ENCODE measurements at places on chromosomes 11 and 22.

- DNase-seq: no peak
Measured at GRCh38 chr22:44117746-44118145, 63.0 kb upstream of the PARVG start.

GRCh38 chr11:76568139-76568538 lies 102.4 kb downstream of the LRRC32 start:
- DNase-seq: no peak

DNA sequence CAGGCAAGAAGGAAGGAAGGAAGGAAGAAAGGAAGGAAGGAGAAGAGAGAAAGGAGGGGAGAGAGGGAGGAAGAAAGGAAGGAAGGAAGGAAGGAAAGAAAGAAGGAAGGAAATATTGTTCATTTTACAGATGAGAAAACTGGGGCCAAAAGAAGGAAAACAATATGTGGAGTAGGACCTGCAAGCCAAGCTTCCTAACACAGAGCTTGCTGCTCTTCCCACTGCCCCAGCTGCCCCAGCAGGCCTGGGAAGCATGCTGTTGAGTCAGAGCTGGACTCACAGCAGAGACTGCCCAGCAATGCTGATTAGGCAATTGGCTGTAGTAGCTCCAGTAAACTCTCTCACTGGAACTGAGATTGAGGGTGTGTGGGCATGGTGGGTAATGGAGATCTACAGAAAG lies 42.6 kb upstream of the SMCO4 start:
- peak; percentile 66 for DNase-seq

DNA sequence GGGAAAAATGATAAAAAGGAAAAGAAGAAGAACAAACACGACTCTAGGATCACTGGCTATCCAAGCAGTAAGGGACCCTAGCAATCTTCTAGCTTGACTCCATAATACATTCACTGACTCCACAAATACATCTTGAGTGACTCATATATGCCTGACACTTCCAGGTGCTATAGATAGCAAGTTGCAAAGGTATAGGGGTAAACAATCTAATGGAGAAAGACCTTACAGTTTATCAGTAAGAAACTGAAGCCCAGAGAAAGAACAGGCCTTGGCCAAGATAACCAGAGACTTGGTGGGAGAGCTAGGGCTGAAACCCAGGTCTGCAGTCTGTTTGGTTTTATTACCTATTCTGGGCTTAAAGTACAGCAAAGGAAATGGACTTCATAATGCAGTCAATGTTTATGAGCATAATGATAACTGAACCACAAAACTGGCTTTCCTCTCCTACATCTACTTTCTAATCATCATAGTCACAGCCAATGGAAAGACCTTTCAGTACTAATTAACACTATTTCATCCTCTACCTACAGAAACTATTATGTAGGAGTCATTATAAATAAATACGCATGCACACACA lies 19.7 kb upstream of the SLC5A1 start:
- DNase-seq: peak; percentile 7

DNA sequence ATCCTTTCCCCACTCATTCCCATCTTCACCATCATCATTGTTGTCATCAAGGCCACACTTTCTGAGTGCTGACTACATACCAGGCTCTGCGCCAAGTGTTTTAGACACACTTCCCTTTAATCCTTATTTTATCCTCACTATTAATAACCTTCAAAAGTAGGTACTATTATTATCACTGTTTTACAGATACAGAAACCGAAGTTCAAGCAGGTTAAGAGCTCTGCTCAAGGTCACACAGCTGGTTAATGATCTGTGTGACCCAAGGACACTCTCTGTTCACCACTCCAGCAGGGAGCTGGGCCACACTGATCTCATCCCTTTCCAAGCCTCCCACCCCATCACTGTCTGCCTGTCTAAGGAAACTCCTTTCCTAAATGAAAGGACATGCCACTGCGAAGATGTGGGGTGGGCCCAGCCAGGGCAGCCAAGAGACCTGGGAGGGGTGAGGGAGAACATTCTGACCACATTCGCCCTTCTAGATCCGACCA lies 17.2 kb upstream of the TSKU start:
- DNase-seq: no peak

DNA sequence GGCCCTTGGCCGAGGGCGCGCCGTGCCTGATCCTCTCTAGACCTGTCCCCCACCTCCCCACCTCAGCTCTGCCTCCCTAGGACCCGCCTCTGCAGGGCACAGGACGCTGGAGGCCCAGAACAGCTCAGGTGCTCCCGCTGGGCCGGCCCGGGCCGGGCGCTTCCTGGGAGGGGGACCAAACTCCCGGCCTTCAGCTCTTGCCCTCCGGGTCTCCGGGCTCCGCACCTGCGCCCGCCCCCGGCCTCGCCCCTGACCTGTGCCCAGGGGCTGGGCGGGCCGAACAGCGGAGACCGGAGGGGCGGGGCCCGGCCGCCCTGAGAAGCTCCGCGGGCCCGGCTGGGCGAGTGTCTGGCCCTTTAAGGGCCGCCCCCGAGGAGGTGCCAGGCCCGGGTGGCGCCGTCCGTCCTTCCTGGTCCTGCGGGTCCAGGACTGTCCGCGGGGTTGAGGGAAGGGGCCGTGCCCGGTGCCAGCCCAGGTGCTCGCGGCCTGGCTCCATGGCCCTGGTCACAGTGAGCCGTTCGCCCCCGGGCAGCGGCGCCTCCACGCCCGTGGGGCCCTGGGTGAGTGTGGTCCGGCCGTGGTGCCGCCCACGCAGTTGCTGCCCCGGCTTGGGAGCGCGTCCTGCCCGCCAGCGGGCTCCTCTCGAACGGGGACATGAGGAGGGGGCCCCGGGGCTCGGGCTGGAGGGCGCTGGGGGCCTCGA lies at the start of gene SSH3:
Gene SSH3 (plus strand): TSS at position 399 of the 703 bp plus-strand sequence. CDS start 96 bp downstream, at position 495.
- peak; percentile 88 for DNase-seq

DNA sequence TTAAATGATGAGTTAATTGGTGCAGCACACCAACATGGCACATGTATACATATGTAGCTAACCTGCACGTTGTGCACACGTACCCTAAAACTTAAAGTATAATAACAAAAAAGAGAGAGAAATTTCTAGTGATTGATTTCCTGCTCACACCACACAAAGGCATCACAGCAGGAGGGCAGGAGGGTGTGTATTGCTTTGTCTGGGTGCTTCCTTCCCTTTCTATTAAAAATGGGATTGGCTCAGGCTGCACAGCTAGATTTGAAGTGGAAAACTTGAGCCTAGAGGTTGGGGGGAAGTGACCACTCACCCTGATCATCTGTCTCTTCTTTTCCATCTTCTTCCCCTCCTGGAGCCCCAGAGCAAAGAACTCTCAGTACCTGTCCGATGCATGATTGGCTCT lies 944 bp upstream of the SCGB1D2 start:
- no peak for DNase-seq

DNA sequence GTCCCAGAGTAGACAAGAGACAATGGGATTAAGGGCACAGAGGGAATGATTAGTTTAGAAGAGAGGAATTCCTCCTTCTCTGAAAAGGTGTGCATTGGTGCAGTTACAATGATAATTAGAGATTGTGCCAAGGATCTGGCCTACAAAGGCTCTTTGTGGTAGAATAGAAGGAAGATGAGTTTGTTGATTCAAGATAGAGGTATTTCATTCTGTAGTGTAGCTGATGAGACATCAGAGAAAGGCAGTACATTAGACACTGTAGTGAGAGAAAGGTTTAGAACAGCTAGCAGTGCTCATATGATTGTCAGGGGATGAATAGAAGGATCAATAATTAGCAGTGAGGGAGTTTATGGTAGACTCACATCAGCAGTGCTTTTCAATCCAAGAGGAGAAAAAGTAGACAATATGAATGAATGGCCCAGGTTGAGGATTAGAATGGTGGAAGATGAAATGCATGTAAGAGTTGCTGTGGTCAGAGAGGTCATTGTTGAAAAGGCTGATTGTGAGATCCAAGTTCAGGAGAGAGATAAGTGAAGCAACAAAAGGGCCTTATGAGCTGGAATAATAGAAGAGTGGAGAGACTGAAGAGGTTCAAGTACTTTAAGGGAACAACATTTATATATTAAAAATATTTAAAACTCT lies 28.9 kb downstream of the SIK2 start:
- no peak for DNase-seq

DNA sequence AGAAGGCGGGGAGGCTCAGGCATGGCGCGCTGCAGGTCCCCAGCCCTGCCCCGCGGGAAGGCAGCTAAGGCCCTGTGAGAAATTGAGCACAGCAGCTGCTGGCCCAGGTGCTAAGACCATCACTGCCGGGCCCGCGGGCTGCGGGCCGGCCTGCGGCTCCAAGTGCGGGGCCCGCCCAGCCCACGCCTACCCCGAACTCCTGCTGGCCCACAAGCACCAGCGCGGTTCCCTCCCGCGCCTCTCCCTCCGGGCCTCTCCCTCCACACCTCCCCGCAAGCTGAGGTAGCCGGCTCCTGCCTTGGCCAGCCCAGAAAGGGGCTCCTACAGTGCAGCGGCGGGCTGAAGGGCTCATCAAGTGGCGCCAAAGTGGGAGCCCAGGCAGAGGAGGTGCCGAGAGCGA lies 4.6 kb upstream of the RDX start:
- no peak for DNase-seq

DNA sequence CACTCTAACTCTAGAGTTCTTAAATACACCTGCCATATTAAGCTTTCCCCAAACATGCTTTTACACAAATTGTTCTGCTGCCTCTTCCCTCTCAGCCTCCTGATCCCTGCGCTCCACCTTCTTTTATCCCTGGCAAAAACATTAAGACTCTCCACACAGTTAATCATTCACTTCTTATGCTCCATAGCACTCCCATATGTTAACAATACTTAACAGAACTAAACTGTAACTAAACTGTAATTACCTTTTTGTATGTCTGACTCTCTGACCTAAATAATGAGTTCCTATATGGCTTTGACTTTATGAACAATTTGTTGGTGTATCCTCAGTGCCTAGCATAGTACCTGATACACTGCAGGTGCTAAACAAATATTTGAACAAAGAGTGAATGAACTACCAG lies 71.8 kb downstream of the BTBD10 start:
- no peak for DNase-seq

DNA sequence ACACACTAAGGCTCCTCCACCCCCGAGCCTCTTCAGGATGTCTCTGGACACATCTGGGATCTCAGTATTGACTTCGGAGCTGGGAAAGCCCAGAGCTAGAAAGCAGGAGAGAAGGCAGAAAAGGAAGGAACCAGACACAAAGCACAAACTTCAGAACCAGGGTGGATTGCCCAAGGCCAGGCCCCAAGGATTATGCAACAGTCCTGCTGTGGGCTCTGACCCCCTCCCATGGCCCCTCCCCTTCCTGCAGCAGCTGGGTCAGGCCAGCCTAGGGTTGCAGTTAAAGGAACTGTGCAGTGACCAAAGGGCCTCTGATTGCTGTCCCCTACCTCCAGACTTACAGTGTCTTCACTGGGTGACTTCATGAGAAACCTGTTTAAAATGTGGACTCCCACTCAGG lies 5.3 kb downstream of the KCNE3 start:
- no peak for DNase-seq

- peak; percentile 96 for DNase-seq
Measured at GRCh38 chr11:108008656-108009496, at the start of gene CUL5. Gene CUL5 (plus strand): TSS chr11:108008898. CDS start chr11:108009349, 451 bp downstream.

DNA sequence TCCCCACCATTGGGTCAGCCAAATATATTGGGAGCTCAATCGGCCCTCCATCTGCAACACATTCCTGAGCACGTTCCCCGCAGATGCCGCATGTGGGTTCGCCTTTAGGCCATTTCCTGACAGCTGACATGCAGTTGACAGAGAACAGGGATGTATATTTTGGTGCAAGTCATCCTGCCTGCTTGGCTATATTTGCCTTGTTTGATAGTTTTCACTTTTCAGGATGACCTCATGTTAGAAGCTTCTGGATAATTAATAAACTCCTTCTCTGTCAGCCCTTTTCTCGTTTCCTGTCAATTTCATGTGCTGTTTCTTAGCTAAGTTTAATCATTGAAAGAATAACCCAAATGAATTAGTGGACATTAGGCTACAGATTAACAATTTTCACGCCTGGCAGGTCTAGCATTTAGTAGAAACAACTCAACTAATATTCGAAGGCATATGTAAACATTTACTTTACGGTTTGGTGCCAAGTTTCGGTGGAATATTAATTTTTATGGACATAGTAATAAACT lies 105.8 kb upstream of the SLC5A12 start:
- no peak for DNase-seq

DNA sequence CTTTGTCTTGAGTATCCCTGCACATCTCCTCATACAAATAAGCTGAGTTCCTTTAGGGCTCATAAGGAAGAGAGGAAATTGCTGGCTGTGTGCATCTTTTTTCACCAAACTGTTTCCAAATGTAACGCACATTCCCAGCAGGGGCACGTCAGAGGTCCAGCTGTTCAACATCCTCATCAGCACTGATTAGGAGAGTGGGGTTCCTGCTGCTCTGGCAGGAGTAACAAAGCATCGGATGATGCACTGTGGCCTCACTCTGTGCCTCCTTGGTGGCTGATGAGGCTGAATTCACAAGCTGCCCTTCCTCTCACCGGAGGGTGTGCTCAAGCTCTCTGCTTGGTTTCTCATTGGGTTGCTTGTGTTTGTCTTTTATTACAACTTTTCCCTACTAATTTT lies 35.5 kb upstream of the SLC25A1 start:
- DNase-seq: no peak

GRCh38 chr22:48893288-48894063 lies 934.2 kb downstream of the BRD1 start:
- DNase-seq: no peak

DNA sequence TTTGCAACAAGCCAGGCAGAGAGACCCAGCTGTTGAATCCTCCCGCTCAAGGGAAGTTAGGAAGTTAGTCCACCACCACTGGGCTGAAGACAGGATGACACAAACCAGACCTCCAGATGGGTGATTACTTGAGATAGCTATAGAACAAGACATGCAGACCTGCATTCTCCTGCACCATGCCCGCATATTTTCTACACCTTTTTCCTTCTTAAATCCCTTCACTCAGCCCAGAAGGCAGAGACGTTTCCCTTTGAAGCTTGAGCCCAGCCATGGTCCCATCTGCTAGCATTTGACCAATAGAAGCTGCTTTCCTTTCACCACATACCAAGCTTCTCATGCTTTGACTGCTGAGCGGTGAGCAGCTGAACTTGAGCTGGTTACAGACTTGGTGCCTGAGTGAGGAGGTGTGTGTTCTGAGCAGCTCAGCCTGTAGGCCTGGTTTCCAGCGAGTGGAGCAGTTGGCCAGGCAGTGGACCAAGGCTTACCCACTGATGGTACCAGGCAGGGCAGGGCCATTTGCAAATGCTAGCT lies 29.2 kb upstream of the CBX6 start:
- no peak for DNase-seq

- DNase-seq: no peak
Measured at GRCh38 chr11:85481862-85482261, 145.3 kb downstream of the DLG2 start.

Data from PC-3 (cell line).